ENCODE measurements at places on chromosomes 12 and 14. TPM values are rescaled to one million over a fixed set of nuclear protein-coding genes. Genes with fewer than 3 reads are reported as not detected.
A peak's percentile ranks its signal among the peaks of the same experiment; 100 is the strongest.

The TSHR gene
- total RNA-seq = not detected

The INHBE gene
- not detected for total RNA-seq

The ART4 gene
- 12.1 TPM for total RNA-seq

The PNP gene
- 7.4 TPM for total RNA-seq

The RNU7-1 gene
- not detected for total RNA-seq

The RNASE1 gene
- 343 TPM for total RNA-seq

The DHRS2 gene
- total RNA-seq = not detected

The KRT79 gene
- not detected for total RNA-seq

The CACNA2D4 gene
- 4.1 TPM for total RNA-seq

The C12orf42 gene
- not detected for total RNA-seq

The DAO gene
- total RNA-seq = not detected

GRCh38 chr12:54370171-54370730, 6.0 kb upstream of the GPR84 start:
- peak; percentile 83 for DNase-seq

DNA sequence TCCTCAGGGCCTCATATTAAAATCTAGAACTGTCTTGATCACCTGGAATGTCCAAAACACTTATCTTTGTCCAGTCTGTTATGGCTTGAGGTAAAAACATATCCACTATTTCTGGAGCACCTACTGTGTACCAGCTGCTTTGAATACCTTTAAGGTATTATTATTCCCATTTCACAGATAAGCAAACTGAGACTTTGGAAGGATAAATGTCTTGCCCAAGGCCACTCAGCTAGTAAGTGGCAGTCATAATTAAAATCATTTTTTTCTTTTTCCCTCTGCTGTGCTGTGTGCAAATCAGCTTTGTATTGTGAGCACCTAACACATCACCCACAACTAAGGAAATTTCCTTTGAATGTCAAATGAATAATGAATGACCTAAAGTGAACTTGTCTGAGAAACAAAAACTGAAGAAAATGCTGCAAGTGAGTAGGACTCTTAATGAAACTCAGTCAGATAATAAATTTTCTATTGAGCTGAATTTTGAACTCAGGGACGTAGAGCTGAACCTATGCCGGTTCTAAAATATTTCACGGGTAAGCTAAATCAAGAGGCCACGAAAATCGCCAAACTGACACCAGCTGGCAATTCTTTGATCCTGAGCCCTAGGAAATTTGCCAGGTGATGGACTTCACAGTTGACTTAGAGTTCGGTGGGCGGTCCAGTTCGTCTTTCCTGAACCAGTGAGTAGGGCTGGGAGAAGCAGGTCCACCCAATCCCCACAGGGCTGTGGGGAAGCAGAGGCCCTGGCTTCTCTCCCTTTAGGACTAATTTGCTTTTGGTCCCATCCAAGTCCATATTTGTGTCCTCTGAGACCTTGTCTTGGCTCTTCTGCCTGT, 159.7 kb upstream of the PWP1 start:
- DNase-seq = no peak

DNA sequence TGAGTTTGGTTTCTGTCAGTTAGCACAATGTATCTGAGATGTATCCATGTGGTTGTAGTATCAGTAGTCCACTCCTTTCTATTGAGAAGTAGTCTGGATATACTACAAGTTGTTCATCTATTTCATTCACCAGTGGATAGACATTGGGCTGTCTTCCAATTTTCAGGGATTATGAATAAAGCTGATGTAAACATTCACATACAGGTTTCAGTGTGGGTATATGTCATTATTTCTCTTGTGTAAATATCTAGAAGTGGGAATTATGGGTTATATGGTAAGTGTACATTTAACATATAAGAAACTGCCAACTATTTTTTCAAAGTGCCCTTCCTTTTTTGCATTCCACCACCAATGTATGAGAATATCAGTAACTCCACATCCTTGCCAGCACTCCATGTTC, 35.9 kb downstream of the PHLDA1 start:
- no peak for DNase-seq

- peak; percentile 61 for DNase-seq
Measured at GRCh38 chr14:100416921-100417860, 94.1 kb downstream of the SLC25A47 start.

- DNase-seq = no peak
Measured at GRCh38 chr14:100660882-100661635, 65.6 kb upstream of the DLK1 start.

DNA sequence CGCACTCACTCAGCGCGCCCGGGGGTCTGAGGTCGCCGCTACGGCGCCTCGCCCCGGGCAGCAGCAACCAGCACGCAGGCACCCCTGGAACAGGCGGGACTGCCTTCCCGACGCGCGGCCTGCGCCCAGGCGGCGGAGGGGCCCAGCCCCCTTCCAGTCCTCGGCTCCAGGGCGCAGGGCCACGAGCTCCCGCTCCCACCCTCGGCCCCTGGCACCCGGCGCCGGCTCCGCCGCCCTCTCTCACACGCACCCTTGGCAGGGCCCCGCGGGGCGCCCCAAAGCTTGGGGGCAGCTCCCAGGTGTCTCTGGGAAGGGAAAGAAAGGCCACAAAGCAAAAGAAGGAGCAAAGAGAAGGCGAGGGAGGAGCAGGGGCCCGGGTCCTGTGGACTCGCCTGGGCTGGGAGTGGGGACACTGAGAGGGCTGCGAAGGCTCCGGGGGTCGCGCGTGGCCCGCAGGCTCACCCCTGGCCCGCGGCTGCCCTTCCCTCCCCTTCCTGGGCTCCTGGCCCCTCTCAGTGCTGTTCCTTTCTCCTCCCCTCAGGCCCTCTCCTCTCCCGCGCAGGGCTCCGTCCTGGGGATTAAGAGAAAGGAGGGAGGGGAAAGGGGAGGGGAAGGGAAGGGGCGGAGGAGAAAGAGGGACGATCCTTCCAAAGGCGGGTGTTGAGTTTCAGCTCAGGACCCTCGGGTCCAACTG, 907 bp upstream of the EFS start:
- DNase-seq = no peak

DNA sequence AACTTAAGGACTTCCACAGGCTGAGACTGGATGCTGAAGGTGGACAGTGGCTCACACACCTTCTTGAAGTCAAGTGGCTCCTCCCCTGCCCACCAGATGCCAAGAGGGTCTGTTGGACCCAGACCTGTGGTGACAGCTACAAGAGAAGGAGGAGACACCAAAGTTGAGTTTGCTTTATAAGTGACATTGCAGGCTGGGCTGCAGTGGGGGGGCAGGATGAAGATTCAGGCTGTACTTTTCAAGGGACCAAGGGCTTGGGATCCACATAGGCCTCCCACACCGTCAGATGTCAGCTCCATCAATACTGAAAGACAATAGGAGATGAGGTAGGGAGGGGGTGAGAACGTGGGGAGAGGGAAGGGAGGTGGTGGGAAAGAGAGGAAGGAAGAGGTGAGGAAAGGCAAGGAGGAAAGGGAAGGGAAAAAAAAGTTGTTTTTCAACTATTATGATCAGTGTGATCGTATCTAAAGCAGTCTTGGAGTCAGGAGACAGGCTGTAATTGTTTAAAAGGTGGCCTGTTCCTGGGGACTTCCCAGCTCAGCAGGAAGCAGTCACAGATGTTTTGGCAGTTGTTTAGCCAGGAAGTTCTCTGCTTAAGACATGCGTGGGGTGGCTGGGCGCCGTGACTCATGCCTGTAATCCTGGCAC, 84.1 kb upstream of the RESF1 start:
- peak; percentile 57 for DNase-seq

DNA sequence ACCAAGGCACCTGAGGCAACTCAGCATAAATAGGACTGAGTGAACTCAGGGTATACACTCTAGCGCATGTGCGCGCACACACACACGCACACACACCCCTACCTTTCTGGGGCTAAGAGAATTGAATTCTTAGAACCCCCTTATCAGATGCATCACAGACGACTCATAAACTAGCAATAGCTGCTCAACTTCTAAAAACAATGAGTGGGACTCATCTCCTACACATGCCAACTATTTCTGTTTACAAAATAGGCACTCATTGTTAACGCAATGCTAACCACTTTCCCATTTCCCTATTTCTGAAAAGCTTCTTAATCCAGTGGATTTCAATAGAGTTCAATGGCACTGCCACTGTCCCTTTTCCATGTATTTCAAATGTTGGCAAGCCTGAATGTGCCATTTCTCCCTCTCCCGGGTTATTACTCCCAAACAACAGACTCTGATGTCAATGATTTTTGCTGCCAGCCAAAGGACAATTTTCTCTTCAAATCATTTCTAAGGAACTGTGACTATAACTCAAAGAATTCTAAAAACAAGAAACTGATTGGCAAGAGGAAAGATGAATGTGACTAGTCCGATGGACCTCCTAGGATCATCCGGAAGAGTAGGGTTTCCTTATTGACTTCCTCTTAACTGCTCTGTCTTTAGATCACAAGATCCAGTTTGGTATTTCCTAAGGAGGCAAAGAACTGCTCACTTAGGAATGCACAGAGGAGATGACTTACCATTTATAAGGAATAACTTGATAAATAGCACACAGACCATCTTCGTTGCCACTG, 48.8 kb downstream of the SLC38A1 start:
- no peak for DNase-seq

- peak; percentile 54 for DNase-seq
Measured at GRCh38 chr14:103391048-103391447, 5.8 kb downstream of the MARK3 start.

- no peak for DNase-seq
Measured at GRCh38 chr14:37179896-37180502, 7.6 kb upstream of the SLC25A21 start.

DNA sequence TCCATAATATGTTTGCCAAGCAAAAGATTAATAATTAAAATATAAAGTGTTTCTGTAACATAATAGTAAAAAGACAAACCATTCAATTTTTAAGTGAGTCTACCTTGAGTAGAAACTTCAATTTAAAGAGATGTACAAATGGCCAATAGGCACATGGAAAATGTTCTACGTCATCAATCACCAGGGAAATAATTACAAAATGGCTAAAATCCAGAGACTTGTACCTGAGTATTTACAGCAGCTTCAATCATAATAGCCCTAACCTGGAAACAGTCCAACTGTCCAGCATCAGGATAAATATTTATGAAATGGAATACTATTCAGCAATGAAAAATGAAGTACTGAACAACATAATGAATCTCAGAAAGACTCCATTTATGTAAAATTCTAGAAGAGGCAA, 95.5 kb upstream of the FAR2 start:
- no peak for DNase-seq

- DNase-seq = no peak
Measured at GRCh38 chr12:94128280-94128679, 20.1 kb upstream of the PLXNC1 start.

GRCh38 chr14:69153873-69154270, 953 bp upstream of the DCAF5 start:
- DNase-seq = peak; percentile 67

DNA sequence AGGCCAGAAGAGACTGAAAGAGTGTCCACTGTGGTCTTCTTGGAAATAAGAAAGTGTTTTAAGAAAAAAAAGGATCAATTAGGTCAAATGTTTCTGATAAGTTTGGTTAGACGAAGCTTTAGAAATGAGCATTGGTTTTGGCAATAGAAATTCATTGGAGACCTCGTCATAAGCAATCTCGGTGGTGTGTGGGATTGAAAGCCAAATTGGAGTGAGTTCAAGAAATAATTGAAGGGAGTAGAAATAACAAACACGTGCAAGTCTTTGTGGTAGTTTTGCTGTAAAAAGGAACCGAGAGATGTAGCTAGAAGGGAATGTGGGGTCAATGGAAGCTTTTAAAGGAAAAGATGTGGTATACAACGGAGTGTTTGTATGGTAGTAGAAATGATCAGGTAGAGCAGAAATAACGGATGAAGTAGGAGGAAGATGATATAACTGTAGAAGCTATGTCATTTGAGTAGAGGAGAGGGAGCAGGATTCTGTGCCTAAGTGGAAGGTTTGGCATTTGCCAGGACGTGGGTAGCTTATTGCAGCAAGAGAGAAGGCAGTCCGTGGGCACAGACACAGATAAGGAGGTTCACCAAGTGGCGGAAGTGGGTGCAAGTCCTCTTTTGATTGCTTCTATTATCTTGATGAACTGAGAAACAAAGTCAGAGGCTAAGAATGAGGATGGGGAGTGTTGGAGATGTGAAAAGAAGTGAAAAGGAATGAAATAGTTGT, 146.2 kb downstream of the DACT1 start:
- no peak for DNase-seq

DNA sequence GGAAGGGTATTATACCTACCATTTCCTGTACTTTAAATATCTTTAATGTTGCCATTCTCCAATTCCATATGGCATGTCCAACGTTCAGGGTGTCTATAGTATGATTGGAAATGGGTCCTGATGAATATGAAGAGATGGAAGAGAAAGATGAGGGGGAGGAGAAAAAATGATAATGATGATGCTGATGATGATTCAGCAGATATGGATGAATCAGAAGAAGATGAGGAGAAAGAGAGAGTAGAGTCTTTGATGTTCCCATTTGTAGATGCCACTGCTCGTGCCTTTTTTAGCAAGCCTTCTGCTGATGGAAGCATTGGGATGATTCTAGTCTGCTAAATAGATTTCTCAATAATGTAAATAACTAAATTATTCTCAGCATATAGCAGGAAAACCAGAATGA, 163.5 kb downstream of the PIK3C2G start:
- DNase-seq = no peak

DNA sequence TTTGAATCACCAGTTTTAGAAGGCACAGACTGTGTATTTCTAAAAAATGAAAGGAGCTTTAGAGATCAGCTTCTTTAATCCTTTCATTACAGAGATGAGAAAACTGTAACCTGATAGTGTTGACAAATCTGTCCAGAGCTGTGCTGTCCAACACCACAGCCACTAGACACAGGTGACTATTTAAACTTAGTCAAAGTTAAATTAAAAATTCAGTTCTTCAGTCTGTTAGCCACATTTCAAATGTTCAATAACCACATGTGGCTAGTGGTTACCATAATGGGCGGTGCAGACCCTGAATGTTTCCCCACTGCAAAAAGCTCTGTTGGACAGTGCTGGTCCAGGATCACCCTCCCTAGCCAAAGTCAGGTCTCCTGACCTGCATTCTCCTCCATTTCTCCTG, 21.6 kb downstream of the DAD1 start:
- no peak for DNase-seq

- DNase-seq = no peak
Measured at GRCh38 chr14:26104717-26105116, 493.1 kb downstream of the NOVA1 start.

GRCh38 chr12:90062799-90063198, 354.2 kb upstream of the ATP2B1 start:
- DNase-seq = no peak

- peak; percentile 83 for DNase-seq
Measured at GRCh38 chr12:112116232-112117060, 7.9 kb upstream of the NAA25 start.

All from right atrium auricular region (tissue), 2 donors.